Heart right ventricle (tissue), 16 donors: ENCODE measurements at places on chromosomes 16 and 17. TPM values are rescaled to one million over a fixed set of nuclear protein-coding genes. Genes with fewer than 3 reads are reported as not detected.

RHBDL1 gene
- total RNA-seq, result 2.2 TPM

YBX2 gene
- 0.79 TPM for total RNA-seq

TMEM238L gene
- not detected for total RNA-seq

CLEC18C gene
- not detected for total RNA-seq

KIFC3 gene
- 76.3 TPM for total RNA-seq

- no peak for DNase-seq
Observed at GRCh38 chr17:46796524-46796923, 22.0 kb downstream of the WNT3 start.

GRCh38 chr17:59558953-59559352, 6.5 kb upstream of the DHX40 start:
- DNase-seq, result no peak

DNA sequence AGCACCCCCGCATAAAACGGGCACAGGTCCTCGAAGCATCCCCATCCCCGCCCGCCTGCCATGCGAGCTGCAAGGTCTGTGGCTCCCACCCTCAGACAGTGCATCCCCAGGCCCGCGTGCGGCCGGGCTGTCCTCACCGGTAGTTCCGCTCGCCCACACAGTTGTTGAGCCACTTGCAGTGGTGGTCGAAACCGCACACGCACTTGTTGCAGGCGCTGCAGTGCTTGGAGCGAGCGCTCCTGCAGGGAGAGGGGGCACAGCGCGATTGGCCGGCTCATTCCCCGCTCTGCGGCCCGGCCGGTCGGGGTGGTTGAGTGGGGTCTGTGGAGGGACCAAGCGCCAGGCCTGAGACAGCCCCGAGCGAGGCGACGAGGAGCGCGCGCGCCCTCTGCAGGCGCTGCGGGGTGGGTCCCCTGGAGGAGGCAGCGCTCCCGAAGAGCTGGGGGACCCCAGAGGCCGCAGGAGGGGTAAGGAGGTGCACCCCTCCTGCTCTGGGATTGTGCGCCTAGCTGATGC, 6.0 kb upstream of the TPPP3 start:
- DNase-seq, result no peak

- no peak for DNase-seq
Observed at GRCh38 chr17:57210224-57210553, 46.1 kb upstream of the MSI2 start.

DNA sequence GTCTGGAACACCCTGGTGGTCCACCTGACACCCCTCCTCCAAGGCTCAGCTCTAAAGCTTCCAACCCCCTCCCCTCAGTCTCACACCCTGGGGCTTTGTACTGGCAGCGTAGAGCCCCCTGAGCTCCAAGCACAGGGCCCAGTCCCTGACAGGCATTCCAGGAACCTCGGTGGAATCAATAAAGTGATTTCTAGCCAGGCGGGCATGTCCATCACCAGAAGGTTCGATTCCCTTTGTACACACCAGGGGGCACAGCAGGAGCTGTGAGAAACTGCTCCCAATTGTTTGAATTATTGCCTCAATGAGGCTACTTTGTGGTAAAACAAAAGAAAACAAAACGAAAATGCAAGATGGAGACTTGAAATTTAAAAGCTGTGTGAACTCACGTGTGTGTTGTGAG, 51.8 kb downstream of the SMPD3 start:
- DNase-seq, result no peak

DNA sequence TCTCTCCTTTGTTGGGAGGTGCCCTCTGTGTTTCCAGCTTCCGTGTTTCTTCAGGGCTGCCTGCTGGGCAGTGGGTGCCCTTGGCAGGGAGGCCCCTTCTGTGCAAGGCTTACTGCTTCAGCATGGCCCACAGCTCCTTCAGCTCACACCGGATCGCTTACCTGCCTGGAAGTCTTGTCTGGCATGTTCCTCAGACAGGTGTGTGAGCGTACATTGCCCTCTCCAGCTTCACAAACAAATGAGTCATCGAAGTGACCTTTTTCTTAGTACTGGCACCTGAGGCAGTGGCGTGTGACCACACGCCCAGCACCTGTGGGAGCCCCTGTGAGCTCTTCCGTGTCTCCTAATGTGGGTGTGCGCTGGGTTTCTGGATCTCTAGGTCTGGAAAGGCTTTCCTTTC, 3.5 kb downstream of the RAB40C start:
- DNase-seq, result no peak

DNA sequence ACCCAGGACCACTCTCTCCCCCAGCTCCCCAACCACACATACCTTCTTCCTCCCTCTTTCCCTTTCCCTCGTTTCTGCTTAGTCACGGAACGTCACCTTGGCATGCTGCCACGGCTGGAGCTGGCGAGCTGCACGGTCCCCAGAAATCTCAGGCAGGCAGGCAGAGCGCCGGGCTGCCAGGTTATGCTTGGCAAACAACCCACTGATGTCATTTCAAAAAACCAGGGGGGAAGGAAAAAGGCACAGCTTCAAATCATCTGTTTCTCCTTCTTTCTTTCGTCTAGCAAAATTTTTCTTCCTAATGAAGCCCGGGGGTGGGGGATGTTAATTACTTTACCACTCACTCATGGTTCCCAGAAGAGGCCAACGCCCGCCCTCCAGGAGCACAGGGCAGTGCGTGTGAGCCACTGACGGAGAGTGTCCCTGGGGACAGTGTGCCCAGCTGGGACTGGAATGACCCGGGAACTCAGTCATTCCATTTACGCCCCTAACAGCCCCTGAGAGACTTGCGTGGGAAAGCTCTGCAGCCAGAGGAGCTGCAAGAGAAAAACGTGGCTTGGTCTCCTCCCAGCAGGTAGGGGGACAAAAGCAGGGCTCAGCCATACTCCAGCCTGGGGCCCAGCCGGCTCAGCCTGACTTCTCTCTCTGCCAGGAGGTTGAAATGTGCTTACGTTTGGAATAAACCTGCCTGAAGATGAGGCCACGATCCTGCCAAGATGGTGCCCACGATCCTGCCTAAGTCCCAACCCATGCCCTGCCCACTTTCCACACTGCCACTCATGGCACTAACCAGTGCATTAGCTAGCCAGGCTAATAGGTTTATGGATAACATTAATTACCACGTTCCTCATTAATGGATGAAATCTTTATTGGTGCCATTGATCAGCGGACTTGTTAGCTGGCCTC, 198.9 kb downstream of the ZFHX3 start:
- DNase-seq, result peak; percentile 89

DNA sequence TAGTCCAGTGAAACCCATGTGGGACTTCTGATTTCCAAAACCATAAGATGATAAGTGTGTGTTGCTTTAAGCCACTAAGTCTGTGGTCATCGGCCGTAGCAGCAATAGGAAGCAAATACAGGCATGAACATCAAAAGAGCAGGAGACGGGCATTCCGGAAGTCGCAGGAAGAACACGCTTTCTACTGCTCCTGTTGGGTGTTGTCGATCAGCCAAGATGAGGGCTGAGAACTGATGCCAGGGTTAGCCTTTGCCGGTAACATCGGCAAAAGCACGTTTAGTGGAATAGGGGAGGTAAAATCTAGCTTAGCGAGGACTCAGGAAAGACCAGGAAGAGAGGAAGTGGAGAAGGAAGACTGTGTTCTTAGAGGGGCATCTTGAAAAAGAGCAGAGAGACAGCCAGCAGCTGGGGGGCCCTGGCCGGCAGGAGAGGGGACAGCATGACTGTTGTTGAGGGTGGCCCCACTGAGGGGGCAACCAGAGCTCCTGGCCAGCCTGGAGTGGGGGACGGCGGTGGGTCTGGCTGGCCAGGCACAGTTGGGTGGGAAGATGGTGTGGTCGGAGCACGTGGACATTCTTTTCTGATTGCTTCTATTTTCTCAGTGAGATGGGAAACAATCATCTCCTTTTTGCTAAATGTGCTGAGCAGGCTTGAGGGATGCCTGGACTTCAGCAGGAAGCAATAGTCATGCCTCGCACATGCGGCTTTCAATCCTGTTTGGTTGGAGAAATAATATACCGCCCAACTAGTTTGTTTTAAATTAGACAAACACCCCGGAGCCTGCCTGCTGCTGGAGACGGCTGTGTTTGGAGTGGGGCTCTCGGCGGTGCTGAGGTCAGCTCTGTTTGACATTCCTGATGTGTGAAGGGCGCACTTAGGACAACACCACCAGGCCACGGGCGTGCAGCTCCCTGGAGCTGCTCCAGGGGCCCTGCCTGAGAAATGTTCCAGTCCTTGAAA, 109.9 kb downstream of the METRNL start:
- DNase-seq, result no peak

DNA sequence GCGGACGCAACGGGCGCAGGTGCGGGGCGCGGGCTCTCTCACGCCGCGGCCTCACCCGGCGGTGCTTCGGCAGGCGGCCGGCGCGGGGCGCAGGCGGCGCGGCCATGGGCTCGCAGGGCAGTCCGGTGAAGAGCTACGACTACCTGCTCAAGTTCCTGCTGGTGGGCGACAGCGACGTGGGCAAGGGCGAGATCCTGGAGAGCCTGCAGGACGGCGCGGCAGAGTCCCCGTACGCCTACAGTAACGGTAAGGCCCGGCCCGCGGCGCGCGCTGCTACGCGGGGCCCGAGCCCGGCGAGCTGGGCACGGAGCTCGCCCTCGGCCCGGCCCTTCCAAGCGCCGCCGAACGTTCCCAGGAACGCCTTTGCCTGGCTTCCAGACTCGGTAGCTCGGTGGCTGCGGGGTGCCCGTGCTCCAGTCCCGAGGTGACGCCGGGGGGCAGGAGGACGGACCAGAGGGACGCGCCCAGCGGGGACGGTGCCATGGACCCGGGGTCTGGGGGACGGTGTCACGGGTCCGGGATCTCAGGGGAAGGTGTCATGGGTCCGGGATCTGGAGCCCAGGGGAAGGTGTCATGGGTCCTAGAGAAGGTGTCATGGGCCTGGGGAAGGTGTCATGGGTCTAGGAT, 435 bp downstream of the RAB40C start:
- peak; percentile 40 for DNase-seq

DNA sequence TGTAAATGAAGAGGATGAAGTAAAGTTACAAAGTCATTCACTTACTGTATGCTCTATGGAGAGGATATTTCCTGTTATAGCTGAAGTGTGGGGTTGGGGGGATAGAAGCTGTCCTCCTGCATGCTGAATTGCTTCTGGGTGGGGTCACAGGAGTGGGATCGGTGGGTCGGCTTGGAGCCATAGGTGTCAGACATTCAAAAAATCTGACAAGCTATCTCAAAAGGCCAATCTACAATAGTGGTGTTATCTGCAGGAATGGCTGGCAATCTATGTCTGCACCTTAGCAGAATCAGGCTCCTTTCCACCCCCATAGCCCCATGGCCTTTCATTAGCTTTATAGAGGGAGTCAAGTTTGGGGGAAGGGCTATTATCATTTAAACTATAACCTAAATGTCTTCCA, 104.9 kb downstream of the ABCC12 start:
- no peak for DNase-seq

GRCh38 chr16:65224471-65224870, 102.6 kb upstream of the CDH11 start:
- no peak for DNase-seq

DNA sequence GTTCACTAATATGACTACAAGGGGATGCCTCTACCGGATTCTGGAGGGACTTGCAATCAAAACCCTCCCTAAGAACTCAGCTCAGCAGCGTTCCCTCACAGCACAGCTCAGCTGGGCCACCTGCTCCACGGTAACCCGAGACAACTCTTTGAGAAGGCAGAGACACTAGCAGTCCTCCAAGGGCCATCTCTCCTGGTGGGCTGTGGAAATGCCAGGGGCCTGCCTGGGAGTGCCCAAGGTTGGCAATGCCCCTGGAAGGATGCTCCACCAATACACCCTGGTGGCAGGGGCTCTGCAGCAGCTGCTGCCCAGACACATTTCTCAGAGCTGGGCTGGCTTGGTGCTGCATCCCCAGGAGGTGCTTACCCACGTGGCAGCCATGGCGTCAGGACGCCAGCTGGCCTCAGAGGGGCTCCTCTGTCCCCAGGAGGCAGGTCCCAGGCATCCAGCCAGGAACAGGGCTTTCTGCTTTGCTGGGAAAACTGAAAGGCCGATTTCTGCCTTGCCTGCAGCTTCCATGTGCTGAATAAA, 16.5 kb downstream of the CDIP1 start:
- DNase-seq, result no peak

DNA sequence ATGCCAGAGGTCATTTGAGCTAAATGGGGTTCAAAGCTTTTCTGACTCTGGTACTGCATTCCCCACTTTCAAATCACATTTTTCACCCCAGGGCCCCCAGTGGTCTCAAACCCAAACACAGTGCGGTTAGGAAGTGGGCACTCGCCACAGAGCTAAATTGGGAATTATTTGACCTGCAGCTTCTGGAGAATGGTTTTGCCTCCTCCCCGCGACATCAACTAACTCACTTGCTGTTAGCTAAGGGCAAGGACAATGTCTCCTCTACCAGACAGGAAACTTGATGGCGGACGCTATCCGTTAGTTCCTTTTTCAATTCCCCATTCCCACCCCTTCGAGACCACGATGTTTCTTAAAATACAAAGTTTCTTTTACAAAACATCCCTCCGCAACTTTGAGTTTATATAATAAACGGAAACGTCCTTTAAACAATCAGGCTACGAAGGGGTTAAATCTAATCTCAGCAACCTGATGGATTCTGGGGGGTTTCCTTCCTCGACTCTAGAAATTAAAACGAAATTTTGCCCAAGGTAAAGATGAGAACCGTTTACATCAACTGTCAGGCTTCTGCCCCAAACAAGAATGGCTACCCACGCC, 500 bp upstream of the KAT7 start:
- DNase-seq, result no peak
